ENCODE measurements at places on chromosomes 12 and 14.

DNA sequence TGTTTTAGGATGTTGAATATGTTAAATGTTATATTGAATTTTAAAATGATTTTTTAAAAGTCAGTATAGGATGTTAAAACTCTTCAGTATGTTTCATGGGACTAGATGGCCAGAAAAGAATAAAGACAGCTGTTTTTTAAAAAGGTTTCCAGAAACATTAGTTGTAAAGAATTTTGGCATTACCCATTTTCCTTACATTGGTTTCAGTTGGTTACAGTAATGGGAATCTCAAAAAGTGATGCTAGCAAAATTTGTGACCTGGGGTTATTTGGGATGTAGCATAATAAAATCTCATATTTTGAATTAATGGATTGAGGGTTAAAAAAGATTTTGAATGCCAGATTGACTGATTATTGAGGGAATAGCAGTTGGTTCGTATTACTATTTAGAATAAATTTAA is 25.3 kb downstream of the EID3 start:
- DNase-seq, result no peak

- peak; percentile 81 for DNase-seq
Measured at GRCh38 chr12:68406134-68406576, 74.0 kb upstream of the MDM1 start.

- DNase-seq, result no peak
Measured at GRCh38 chr12:108119126-108119973, 9.7 kb upstream of the WSCD2 start.

GRCh38 chr12:95187865-95188415 is 29.3 kb downstream of the FGD6 start:
- DNase-seq, result no peak

DNA sequence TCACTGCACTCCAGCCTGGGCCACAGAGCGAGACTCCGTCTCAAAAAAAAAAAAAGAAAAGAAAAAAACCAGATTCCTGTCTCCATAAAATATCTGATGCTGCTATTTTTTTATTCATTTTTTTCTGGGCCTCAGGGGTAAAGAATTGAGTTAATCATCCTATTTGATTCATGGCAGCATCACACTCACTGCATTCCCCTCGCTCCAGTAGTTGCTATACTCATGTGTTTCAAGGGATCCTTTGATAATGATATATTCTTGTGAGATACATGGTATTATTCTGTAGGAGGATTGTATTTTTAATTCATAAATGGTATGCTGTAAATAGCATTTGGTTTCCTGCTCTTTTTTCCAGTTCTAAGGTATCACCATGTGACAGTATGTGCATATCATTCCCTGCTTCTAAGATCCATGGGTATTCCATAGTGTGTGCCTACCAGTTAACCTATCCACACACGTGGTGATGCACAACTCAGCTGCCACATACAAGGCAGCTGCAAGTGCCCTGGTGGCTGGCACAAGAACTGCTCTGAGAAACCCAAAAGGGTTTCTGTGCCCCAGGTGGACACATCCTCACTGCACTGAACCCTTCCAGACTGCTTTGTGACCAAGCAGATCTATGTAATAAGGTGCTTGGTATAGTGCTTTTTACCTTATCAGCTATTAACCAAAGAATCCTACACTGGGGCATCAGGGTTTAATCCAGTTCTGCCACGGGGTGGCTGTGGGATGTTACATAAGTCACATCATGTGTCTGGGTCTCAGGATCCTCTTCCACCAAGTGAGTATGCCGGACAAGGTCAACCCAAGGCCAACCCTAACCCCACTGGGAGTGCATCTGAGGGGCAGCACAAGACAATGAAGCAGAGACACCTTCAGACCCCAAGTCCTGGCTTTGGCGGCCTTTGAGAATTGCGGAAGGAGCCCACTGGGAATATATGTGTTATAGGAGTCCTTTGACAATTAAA is 74.6 kb downstream of the ZFP36L1 start:
- peak; percentile 42 for DNase-seq

DNA sequence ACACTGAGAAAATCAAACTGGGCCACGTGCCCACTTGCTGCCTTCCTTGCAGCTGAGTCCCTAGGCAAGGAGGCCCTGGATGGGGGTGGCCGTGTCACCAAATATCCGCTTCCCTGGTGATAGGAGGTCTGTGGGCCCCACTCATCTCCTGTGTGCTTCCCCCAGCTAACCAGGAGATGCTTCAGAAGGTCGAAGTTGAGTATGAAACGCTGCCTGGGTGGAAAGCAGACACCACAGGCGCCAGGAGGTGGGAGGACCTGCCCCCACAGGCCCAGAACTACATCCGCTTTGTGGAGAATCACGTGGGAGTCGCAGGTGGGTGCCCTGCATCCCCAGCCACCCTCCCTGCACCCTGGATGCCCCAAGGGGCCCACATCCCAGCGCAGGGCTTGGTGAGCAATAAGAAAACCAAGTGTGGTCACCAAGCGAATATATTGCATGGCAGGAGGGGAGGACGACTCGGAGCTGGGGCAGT is 6.8 kb upstream of the SIVA1 start:
- no peak for DNase-seq

GRCh38 chr12:26153421-26154154 is 28.8 kb upstream of the BHLHE41 start:
- peak; percentile 97 for DNase-seq

- DNase-seq, result peak; percentile 95
Measured at GRCh38 chr12:54016478-54016964, 7.7 kb downstream of the HOXC8 start.

GRCh38 chr12:69978020-69978419 is 153.0 kb downstream of the MYRFL start:
- no peak for DNase-seq

DNA sequence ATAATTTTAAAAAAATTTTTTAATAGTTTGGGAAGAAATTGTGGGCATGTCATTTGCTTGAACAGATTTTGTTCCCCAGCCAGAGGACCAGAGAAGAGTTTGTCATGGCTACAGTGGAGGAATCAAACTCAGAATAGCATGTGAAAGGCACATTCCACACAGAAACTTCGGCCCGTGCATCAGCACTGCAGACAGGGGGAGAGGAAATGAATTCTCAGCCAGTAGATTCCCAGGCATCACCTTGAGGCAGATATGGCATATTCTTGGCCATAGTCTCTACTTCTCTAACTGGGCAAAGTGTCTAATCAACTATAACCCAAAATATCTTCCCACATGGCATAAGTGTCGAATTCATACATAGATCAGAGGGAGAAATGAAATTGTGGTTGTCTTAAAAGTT is 153.3 kb downstream of the PRKCH start:
- no peak for DNase-seq

GRCh38 chr12:62519043-62519442 is 52.4 kb downstream of the MON2 start:
- DNase-seq, result no peak

GRCh38 chr12:46886541-46887041 is 60.8 kb upstream of the SLC38A4 start:
- DNase-seq, result peak; percentile 90

GRCh38 chr12:53969588-53970259 is 3.2 kb upstream of the HOXC11 start:
- DNase-seq, result no peak

DNA sequence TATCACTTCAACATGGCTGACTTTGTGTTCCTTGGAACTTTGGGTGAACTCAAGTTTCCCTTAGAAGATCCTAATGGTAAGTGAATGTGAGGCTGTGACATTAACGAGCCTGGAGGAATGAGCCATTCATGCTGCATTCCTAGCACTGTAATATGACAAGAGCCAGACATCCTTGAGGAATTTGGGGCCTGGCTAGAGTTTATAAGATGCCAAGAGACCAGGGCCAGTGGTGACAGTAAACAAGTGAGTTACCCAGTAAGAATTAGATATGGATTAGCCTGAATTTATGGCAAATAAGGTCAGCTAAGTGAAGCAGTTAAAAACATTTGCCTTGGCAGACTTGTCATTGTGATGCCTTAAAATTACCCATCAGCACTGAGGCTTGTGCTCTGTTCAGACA is 232.4 kb downstream of the AKAP6 start:
- peak; percentile 92 for DNase-seq

DNA sequence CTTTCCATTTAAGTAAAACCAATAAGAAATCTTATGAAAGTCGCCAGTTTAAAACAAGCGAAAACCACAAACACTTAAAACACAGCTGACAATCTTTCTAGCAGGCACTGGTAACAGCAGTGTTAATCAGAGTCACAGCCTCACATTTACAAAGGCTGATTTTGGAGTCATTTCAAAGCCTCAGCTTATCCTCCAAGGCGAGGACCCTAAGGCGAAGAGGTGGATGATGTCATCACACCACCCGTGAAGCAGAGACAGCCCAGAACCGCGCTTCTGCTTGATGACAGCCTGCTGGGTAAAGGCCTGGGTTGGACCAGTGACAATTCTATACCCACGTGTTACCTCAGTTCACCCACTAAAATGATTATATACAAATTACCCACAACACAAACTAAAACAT is 10.1 kb downstream of the GOLGA3 start:
- no peak for DNase-seq

- no peak for DNase-seq
Measured at GRCh38 chr12:77821699-77822203, 8.9 kb upstream of the NAV3 start.

- DNase-seq, result no peak
Measured at GRCh38 chr14:98954349-98955000, 317.5 kb downstream of the BCL11B start.

DNA sequence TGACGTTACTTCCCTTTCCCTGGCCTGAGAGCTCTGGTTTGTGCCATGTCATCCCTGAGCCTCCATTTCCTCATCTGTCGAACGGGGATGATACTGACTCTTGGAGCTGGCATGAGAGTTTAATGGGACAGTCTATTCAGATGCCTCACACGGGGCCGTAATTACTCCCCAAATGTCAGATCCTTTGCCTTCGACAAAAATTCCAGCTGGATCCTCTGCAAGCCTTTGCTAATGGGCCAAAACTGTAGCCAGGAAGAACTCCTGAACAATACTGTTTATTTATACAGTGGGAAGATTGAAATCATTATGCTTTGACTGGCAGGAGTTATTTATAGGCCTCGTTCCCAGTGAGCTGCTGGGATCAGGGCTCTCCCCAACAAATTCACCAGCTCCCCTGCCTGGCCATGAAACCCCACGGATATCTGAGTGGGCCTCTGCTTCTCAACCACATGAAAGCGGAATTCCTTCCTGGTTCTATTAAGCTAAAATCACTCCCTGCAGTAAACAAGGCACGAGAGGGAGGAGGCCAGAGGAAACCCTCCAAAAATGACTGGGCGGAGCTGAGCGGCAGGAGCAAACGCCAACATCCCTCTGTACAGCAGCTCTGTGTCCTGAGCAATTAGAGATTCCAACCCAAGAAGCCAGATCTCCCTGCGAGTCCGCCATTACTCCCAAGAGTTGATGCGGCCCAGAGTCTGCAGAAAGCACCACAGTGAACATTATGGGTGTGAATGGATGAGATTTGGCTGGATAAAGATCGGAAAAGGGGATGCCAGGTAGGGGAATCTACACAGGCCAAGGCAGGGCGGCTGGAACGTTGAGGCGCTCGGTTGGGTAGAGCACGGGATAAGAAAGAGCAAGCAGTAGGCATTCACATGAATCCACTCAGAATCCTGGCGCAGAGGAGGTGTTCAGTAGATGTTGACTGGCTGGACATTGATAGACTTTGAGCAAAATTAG is 326.1 kb downstream of the BCL11B start:
- no peak for DNase-seq

- no peak for DNase-seq
Measured at GRCh38 chr12:96902076-96902475, 5.0 kb upstream of the NEDD1 start.

DNA sequence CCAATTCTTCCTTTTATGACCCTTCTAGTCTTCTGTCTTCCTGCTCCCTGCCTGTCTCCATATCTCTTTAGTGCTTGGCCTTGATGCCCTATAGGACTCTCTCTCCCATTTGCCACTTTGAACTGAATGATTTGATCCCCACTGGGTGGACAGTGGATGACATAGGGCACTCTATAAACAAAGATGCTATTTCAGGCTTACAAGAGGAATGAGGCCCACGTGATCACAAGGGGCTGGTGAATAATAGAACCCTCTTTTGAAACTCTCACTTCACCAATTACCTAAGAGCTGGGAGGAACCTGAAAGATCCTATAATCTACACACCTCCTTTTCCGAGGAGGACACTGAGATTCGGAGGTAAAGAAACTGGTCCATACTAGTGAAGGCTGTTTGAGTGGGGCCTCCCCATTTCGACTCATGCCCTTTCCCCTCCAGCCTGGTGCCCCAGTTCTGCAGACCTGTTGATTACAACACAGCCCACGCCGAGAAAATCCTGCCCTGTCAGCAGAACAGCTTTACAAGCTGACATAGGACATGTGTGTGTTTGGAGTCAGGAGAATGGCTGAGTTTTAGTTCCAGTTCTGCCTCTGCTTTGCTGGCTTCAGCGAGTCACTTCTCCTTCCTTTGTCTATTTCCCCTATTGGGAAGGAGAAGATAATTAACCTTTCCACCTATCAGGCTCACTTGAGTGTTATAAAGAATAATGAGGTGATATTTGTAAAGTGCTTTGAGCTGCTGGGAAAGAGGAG is 400.3 kb downstream of the ZFP36L1 start:
- no peak for DNase-seq

DNA sequence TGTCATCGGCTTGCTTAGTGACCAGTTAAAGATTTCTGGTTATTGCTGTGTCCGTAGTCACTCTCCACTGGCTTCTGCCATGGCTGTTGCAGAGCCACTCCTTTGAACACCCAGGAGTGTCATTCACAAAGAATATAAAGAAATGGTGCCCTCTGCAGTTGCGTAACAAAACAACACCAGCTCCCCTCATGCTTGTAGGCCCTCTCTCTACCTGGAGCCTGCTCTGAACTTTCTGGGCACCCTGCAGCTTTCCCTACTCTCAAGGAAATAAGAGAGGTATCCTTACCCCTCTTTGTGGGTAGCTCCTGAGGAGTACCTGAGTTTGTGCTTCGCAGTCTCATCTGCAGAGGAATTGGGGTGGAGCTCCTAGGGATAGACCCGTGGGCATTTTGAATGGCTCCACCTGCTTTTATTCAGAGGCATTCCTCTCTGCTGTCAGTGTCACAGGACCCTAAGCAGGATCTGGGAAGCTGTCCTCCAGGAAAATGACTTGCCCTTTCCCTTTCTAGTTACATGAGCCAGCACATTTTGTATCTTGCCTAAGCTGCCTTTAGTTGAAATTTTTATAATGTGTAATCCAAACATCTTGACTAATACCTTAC is 97.2 kb upstream of the TMEM260 start:
- peak; percentile 24 for DNase-seq

DNA sequence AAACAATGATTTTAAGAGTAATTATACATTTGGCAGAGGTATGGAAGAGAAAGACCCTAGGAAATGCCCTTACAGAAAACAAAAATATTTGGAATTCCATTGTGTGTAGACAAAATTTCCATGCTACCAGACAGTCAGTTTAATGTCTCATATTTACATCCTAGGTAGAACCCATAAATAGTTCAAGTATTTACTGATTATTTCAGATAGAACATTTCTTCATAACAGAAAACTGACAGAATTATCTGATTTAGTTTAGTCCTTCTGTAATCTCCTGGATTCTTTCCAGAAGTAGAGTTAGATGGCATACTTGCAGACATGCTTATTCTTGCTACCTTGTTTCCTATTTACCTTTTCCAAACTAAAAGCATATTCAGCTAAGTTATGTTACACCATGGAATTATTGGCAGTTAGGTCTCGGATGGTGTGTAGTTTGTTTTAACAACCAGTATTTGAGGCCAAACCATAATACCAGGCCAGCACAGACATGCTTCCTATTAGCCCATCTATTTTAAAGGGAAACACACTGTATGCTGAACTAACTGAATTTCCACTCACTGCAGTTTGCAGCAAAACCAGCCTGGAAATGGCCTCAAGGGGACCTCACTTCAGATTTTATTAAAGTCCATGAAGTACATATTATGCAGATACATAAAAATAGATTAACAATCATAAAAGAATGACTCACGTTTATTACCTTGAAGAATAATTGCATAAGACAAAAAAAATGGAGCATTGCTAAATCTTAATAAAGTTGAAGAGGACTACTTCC is 126.6 kb upstream of the LRIG3 start:
- no peak for DNase-seq
